ENCODE measurements at places on chromosomes 3 and 15.

- peaks cover 4% of the 10 kb centered on the region for H3K36me3 ChIP-seq
- no peak overlapping the region for H3K4me3 ChIP-seq
- H3K27me3 ChIP-seq, result no peaks in the 10 kb centered on the region
- peaks cover 6% of the 10 kb centered on the region for H3K4me1 ChIP-seq
- DNase-seq, result no peak
- peak overlapping the region; percentile 54 for H3K27ac ChIP-seq
Observed at GRCh38 chr3:71227270-71227661, 356.3 kb downstream of the FOXP1 start.

GRCh38 chr3:184952671-184953070, 140.7 kb downstream of the VPS8 start:
- H3K27me3 ChIP-seq, result no peaks in the 10 kb centered on the region
- no peak overlapping the region for H3K27ac ChIP-seq
- no peaks in the 10 kb centered on the region for H3K4me1 ChIP-seq
- peaks cover 7% of the 10 kb centered on the region for H3K36me3 ChIP-seq

DNA sequence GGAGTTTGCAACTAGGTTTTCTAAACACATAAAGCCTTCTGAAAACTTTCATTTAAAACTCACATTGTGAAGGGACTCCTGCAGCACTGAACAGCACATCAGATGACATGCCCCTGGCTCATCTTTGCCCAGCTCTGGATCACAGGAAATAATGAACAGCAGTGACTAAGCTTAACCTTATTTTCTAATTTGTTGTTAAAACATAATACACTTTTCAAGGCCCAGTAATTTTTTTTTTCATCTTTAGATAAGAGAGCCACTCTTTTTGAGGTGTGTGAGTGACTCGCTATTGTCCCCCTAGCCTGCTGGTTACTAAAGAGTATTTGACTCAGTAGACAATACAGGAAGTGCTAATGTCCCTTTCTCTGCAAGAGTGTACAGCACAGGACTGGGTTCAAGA, 204.0 kb downstream of the OSBPL10 start:
- H3K36me3 ChIP-seq, result peaks cover 13% of the 10 kb centered on the region
- DNase-seq, result no peak
- H3K27me3 ChIP-seq, result no peaks in the 10 kb centered on the region
- H3K4me3 ChIP-seq, result no peak overlapping the region
- H3K27ac ChIP-seq, result no peak overlapping the region

GRCh38 chr3:67461667-67462142, 192.7 kb downstream of the SUCLG2 start:
- no peaks in the 10 kb centered on the region for H3K27me3 ChIP-seq
- H3K27ac ChIP-seq, result no peak overlapping the region
- H3K4me3 ChIP-seq, result no peak overlapping the region
- peaks cover 21% of the 10 kb centered on the region for H3K4me1 ChIP-seq

GRCh38 chr3:12507591-12508281, 23.5 kb downstream of the TSEN2 start:
- DNase-seq, result no peak
- H3K36me3 ChIP-seq, result peaks cover 3% of the 10 kb centered on the region
- H3K27me3 ChIP-seq, result no peaks in the 10 kb centered on the region
- H3K27ac ChIP-seq, result no peak overlapping the region
- H3K4me3 ChIP-seq, result no peak overlapping the region

DNA sequence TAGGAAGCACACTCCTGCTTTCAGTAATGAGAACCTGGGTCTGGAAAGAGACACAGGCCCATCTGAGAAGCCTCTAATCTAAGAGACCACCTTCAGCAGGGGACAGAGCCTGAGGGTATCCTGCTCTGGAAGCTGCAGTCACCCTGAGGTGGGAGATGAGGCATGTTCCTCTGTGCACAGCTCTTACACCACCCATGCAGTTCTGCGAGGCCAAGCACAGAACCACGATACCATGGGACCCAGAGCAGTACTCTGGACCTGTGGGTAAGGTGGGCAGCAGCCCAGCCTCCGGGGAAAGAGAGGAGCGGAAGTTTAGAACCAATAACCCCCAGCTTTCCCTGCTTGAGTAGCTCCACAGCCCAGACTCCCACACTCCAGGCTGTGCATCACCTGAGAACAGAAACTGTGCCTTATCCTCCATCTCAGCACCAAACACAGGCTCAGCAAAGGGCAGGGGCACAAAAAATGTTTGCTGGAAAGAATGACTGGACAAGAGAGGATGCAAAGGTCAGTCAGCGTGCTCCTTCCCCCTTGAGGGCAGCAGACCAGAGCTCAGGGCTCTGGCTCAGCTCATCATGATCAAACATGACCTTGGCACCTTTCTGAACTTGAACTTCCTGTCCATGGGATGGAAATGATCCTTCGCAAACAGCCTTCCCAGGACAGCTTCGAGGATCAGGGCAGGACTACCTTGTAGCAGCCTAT, 43.1 kb downstream of the RBPMS2 start:
- no peak for DNase-seq
- H3K27me3 ChIP-seq, result no peaks in the 10 kb centered on the region
- H3K4me1 ChIP-seq, result peaks cover 30% of the 10 kb centered on the region

- H3K36me3 ChIP-seq, result no peaks in the 10 kb centered on the region
- H3K27ac ChIP-seq, result peak overlapping the region; percentile 50
- DNase-seq, result no peak
- H3K27me3 ChIP-seq, result no peaks in the 10 kb centered on the region
- no peak overlapping the region for H3K4me3 ChIP-seq
- H3K4me1 ChIP-seq, result peaks cover 20% of the 10 kb centered on the region
Observed at GRCh38 chr3:134709561-134710312, 58.9 kb upstream of the KY start.

- H3K4me3 ChIP-seq, result no peak overlapping the region
- peaks cover 6% of the 10 kb centered on the region for H3K4me1 ChIP-seq
- no peak for DNase-seq
- no peaks in the 10 kb centered on the region for H3K27me3 ChIP-seq
Observed at GRCh38 chr3:117433427-117433826, 723.8 kb downstream of the TUSC7 start.

DNA sequence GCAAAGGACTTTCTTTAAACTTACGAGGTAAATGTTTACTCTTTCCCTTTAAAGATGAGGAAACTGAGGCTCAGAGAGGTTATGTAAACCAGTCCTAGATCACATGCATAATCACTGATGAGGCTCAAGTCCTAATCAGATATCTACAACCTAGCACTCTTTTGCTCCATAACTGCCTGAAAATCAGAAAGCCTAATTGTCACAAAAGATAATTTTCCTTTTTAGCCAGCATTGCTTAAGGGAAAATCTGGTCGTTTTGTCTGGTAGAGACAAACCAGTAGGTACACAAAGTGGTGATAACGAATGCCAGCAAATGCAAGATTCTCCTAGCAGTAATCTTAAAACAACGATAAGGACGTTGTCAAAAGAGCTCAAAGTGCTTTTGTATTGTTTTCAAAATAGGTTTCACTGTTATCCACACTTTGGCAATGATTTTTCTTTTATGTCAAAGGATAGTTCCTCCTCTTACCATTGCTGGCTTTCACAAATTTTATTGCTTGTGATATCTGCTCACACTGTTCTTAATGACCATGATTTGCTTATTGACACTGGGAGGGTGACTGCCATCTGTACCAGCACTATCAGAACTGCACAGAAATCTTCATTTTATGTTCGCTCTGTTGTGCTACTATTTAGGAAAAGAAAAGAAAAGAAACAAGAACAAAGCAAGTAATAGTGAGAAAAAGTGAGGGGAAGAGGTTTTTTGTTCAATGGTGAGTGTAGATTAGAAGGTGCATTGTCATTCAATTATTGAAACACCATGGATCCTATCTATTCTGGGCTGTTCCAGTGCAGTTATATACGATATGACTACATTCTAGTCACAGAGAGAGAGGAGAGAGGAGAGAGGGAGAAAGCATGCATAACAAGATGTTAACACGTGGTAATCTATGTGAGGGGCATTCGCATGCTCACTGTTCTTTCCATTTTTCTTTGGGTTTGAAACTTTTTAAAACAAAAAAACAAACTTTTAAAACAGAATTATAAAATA, 13.7 kb downstream of the IQCH start:
- no peaks in the 10 kb centered on the region for H3K4me1 ChIP-seq
- H3K27me3 ChIP-seq, result no peaks in the 10 kb centered on the region
- H3K27ac ChIP-seq, result no peak overlapping the region
- DNase-seq, result no peak
- peaks cover 2% of the 10 kb centered on the region for H3K36me3 ChIP-seq

- DNase-seq, result no peak
- H3K27ac ChIP-seq, result no peak overlapping the region
- peaks cover 3% of the 10 kb centered on the region for H3K36me3 ChIP-seq
- no peak overlapping the region for H3K4me3 ChIP-seq
- no peaks in the 10 kb centered on the region for H3K27me3 ChIP-seq
Observed at GRCh38 chr15:68725736-68726135, 95.0 kb downstream of the ANP32A start.

DNA sequence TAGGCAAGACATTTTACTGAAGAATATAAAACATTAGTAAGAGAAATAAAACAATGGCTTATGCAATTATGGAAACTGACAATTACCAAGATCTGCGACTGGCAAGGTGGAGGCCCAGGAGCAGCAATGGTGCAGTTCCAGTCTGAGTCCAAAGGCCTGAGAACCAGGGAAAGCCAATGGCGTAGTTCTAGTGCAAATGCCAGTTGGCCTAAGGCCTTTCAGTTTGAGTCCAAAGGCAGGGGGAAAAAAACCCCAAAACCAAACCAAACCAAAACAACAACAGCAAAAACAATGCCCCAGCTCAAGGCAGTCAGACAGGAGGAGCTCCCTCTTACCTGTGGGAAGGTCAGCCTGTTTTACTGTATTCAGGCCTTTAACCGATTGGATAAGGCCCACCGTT, 72.6 kb downstream of the ST6GAL1 start:
- no peak for DNase-seq
- H3K27me3 ChIP-seq, result no peaks in the 10 kb centered on the region
- peaks cover 19% of the 10 kb centered on the region for H3K36me3 ChIP-seq
- H3K4me1 ChIP-seq, result peaks cover 18% of the 10 kb centered on the region

DNA sequence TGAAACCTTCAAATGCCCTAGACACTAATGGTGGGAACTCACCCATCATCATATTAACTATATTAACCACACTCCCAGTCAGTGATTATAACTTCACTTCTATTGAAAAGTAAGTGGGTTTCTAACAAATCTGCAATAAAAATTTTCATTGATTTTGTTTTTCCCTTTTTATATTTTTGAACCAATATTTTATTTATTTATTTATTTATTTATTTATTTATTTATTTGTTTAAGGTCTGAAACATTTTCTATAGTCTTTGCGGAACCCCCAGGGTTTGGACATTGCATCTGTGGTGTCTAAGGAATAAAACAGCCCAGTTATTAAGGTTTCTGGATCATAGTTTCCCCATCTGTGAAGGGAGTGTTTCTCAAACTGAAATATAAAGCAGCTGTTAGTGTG, 16.2 kb upstream of the PLCL2 start:
- H3K27me3 ChIP-seq, result no peaks in the 10 kb centered on the region
- no peak overlapping the region for H3K4me3 ChIP-seq
- no peak for DNase-seq
- peaks cover 9% of the 10 kb centered on the region for H3K4me1 ChIP-seq
- no peaks in the 10 kb centered on the region for H3K36me3 ChIP-seq

DNA sequence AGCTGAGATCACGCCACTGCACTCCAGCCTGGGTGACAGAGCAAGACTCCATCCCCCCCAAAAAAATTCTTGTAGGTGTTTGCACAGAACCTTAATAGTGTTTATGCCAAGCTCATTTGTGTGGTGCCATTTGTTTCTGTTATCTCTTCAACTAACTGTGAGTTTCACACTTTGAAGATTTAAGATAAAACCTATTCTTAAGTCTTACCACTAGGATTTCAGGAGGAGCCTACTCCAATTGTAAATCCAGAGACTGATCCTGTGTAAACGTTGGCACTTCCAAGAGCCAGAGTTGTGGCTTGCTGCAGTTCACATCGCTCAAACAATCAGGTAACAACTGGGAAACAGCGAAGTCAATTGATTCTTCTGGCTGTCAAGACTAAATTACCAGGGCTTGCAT, 242.4 kb upstream of the SATB1 start:
- no peak overlapping the region for H3K4me3 ChIP-seq
- H3K36me3 ChIP-seq, result no peaks in the 10 kb centered on the region
- H3K4me1 ChIP-seq, result no peaks in the 10 kb centered on the region
- peaks cover 2% of the 10 kb centered on the region for H3K27me3 ChIP-seq

DNA sequence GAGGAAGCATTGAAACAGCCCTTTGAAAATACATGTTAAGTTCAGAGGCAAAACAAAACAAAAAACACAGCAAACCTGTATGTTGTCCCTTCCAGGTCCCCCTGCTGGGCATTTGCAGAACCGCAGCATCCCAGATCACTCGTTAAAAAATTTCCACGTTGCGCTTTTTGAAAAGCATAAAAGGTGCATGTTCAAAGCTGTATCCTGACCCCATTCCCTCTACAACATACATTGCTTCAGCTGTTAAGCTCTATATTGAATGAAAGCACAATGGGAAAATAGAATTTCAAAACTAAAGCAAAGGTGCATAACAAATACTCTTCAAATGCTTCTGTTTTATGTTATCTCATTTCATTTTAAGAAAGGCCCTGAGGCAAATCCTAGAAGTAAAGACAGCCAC, 328.3 kb downstream of the THSD4 start:
- peaks cover 10% of the 10 kb centered on the region for H3K27me3 ChIP-seq
- peak; percentile 65 for DNase-seq
- no peaks in the 10 kb centered on the region for H3K36me3 ChIP-seq
- no peak overlapping the region for H3K27ac ChIP-seq
- no peak overlapping the region for H3K4me3 ChIP-seq

- H3K27ac ChIP-seq, result peak overlapping the region; percentile 45
- H3K36me3 ChIP-seq, result no peaks in the 10 kb centered on the region
- H3K4me3 ChIP-seq, result peak overlapping the region; percentile 88
- H3K4me1 ChIP-seq, result peaks cover 25% of the 10 kb centered on the region
Observed at GRCh38 chr15:67967871-67968431, 86.2 kb upstream of the PIAS1 start.

Data from neural crest cell (in vitro differentiated cells).